ENCODE measurements at places on chromosomes 3 and 15. TPM values are rescaled to one million over a fixed set of nuclear protein-coding genes. Genes with fewer than 3 reads are reported as not detected.

The ZNF662 gene
- 7.7 TPM for total RNA-seq

The RTP1 gene
- total RNA-seq, result not detected

The DNAH1 gene
- 12.8 TPM for total RNA-seq

The SERPINI2 gene
- not detected for total RNA-seq

The PLOD2 gene
- 136 TPM for total RNA-seq

The BFSP2 gene
- total RNA-seq, result not detected

The WDR93 gene
- not detected for total RNA-seq

The KY gene
- total RNA-seq, result 0.25 TPM

The DZIP3 gene
- 4.9 TPM for total RNA-seq

The TERC gene
- total RNA-seq, result 4.8 TPM

The UPK1B gene
- not detected for total RNA-seq

The GAP43 gene
- 2.1 TPM for total RNA-seq

All from left colon (tissue), 2 donors.